A549 treated with DMSO at 1 μM for 4 hours (cell line): ENCODE measurements at places on chromosomes 4 and X. TPM values are rescaled to one million over a fixed set of nuclear protein-coding genes. Genes with fewer than 3 reads are reported as not detected.

Gene EPHA5
- 0.38 to 0.63 TPM (median 0.51 TPM) in 5 replicates for total RNA-seq

Gene STARD8
- total RNA-seq, result 0.95 to 1.9 TPM (median 1.8 TPM) in 5 replicates

Gene ZGRF1
- total RNA-seq, result 2.8 to 4.6 TPM (median 3.7 TPM) in 5 replicates

Gene ART3
- total RNA-seq, result not detected in 5 replicates

Gene RAB39B
- total RNA-seq, result 0.66 to 0.85 TPM (median 0.85 TPM) in 5 replicates

Gene MAGEB2
- total RNA-seq, result not detected in 5 replicates

Gene LPAR4
- total RNA-seq, result not detected in 5 replicates

Gene TSC22D3
- 18.7 to 23.3 TPM (median 21.3 TPM) in 5 replicates for total RNA-seq

Gene VGLL1
- total RNA-seq, result not detected in 5 replicates

Gene NUP54
- 28.7 to 43.7 TPM (median 30.7 TPM) in 5 replicates for total RNA-seq

Gene HELT
- not detected in 5 replicates for total RNA-seq

Gene DUX4
- total RNA-seq, result not detected in 5 replicates

Gene DCHS2
- total RNA-seq, result 0.02 TPM in 1 of 5 replicates, not detected in the others

Gene PDZD4
- 3.2 to 4.1 TPM (median 3.4 TPM) in 5 replicates for total RNA-seq

Gene STPG2
- not detected in 5 replicates for total RNA-seq

Gene TEC
- total RNA-seq, result 1.3 to 1.7 TPM (median 1.6 TPM) in 5 replicates

Gene TLL1
- 0.06 to 0.14 TPM (median 0.12 TPM) in 5 replicates for total RNA-seq

Gene PJA1
- total RNA-seq, result 14.5 to 16.5 TPM (median 15.3 TPM) in 5 replicates

Gene LGI2
- total RNA-seq, result 0.14 to 0.43 TPM (median 0.22 TPM) in 5 replicates

Gene MMAA
- 1.6 to 2.4 TPM (median 1.8 TPM) in 5 replicates for total RNA-seq

Gene GPR173
- 0.01 to 0.02 TPM in 2 of 5 replicates, not detected in the others for total RNA-seq

Gene TCEAL2
- not detected in 5 replicates for total RNA-seq

Gene ZDHHC15
- total RNA-seq, result not detected in 5 replicates

Gene HSFX2
- total RNA-seq, result 0.13 TPM in 1 of 5 replicates, not detected in the others

Gene FOXR2
- total RNA-seq, result not detected in 5 replicates

Gene CFI
- total RNA-seq, result 0.52 to 0.73 TPM (median 0.67 TPM) in 5 replicates

Gene PLXNA3
- 5.4 to 17.5 TPM (median 12.2 TPM) in 5 replicates for total RNA-seq

Gene LAP3
- total RNA-seq, result 34.4 to 42.5 TPM (median 37.0 TPM) in 5 replicates

Gene ARHGAP36
- not detected in 5 replicates for total RNA-seq

Gene TCEAL6
- not detected in 5 replicates for total RNA-seq

Gene PLK4
- 13.4 to 17.5 TPM (median 16.7 TPM) in 5 replicates for total RNA-seq

Gene DMP1
- total RNA-seq, result 0.03 TPM in 1 of 5 replicates, not detected in the others

Gene MAGEA4
- not detected in 5 replicates for total RNA-seq

Gene GC
- not detected in 5 replicates for total RNA-seq

Gene SOD3
- not detected in 5 replicates for total RNA-seq

Gene CENPVL1
- not detected in 5 replicates for total RNA-seq

Gene GPR34
- total RNA-seq, result 0.07 to 0.11 TPM in 2 of 5 replicates, not detected in the others

Gene CT45A1
- not detected in 5 replicates for total RNA-seq

Gene NLRP2B
- not detected in 5 replicates for total RNA-seq

Gene TACC3
- total RNA-seq, result 75.7 to 96.5 TPM (median 85.7 TPM) in 5 replicates
